Dorsolateral prefrontal cortex (tissue), 122 donors: ENCODE measurements at places on chromosomes 3 and 15.

- peak; percentile 89 for DNase-seq
Measured at GRCh38 chr3:184335661-184336546, 1.5 kb upstream of the FAM131A start.

DNA sequence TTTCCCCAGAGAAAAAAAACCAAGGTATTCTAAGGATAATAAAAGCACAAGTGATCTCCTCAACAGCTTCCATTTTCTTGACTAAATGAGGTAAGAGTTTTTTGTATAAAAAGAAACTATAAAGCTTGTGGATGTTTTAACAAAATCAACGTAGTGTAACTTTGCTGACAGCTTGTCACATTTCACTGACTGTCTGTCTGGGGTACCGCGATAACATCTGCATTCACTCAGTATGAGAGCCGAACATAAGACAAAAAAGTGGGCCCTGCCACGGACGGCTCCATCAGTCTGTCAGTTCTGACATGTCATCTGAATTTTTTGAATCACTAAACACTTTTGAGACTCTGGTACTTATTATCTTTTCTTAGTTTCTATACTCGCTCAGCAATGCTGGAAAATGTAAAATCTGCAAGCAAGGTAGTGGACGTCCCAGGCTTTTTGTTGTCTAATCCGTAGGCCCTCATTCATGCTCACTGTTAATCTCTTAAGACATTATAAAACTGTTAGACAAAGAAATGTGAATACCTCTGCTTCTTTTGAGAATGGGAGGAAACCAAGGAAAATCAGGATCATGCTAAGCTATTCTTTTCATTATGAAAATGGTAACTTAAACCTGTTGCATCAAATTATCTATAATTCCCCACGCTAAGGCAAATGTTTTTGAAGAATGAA is 307.1 kb downstream of the MECOM start:
- DNase-seq = no peak

DNA sequence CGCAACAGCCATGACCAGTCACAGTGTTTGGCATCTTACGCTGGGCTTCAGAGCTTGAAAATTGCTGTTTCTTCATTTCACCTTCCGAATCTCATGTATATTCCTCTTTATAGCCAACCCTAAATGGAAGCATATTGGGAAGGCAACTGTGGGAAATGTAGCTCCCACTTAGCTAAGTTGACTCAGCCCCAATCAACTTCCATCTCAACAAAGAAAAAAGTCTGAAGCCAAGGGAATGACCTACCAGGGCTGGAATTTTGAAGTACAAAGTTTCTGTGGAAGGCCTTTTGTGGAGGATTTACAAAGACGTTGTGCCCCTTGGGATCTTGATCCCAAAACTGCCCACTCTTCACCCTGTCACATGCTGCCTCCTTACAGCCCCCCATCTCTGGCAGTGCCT is 85.2 kb upstream of the OXTR start:
- DNase-seq = no peak

- no peak for DNase-seq
Measured at GRCh38 chr3:172126741-172127140, 87.4 kb downstream of the FNDC3B start.

DNA sequence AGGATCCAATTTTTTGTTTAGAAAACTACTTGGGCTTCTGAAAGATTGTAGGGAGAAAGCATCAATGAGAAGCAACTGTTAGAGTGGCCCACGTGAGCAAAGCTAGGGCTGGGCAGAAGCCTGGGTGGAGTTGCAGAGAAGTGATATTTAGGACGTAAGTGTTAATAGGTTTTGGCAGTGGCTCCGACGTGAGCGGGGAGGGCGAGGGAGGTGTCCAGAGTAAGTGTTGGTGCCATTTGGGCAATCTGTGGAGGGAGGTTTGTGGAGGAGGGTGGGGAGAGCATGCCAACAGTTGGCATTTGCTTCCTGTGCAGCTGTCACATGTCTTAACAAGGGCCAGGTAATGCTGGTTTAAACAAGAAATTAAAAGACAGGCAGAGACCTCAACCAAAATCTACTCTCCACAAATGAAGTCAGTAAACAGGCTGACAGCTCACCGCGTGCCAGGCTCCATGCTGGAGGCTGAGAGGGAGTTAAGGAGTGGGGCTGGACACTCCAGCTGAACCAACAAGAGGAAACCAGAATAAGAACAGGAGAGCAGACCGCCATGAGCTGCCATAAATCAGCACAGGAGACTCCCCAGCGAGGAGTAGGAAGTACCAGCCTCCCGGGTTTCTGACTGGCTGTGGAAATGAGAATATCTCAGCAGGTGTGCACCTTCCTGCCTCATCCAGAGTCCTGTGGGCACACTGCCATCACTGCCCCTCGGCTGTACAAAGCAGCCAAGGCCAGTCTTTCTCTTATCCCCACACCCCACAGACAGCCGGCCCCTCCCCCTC is 232.6 kb downstream of the ABHD5 start:
- DNase-seq = no peak
